LHCN-M2 (cell line): ENCODE measurements at places on chromosomes 7 and 10. TPM values are rescaled to one million over a fixed set of nuclear protein-coding genes. Genes with fewer than 3 reads are reported as not detected.

Gene HEPACAM2
- total RNA-seq, result not detected in 2 replicates

Gene PLPP4
- total RNA-seq, result 0.46 TPM in 1 of 2 replicates, not detected in the other

Gene CYP26C1
- not detected in 2 replicates for total RNA-seq

Gene ABCB1
- total RNA-seq, result 0.29 and 0.38 TPM in 2 replicates

Gene MUC3A
- total RNA-seq, result not detected in 2 replicates

Gene SEMA3C
- total RNA-seq, result 104 and 136 TPM in 2 replicates

Gene LANCL2
- total RNA-seq, result 22.8 and 23.9 TPM in 2 replicates

Gene ARHGEF5
- total RNA-seq, result 1.3 and 1.5 TPM in 2 replicates

Gene ARHGAP12
- 43.5 and 49.8 TPM in 2 replicates for total RNA-seq

Gene RBM20
- total RNA-seq, result 0.51 and 0.57 TPM in 2 replicates

Gene OPN4
- not detected in 2 replicates for total RNA-seq

Gene MYH16
- total RNA-seq, result not detected in 2 replicates

Gene TUBAL3
- total RNA-seq, result not detected in 2 replicates

Gene HOXA10
- total RNA-seq, result 12.8 and 13.2 TPM in 2 replicates

Gene SLC18A3
- total RNA-seq, result not detected in 2 replicates

Gene MKX
- total RNA-seq, result 0.11 TPM in 1 of 2 replicates, not detected in the other

Gene NEUROG3
- not detected in 2 replicates for total RNA-seq

Gene CYREN
- total RNA-seq, result 74.4 and 79.0 TPM in 2 replicates

Gene SNX13
- total RNA-seq, result 65.8 and 81.9 TPM in 2 replicates

Gene PILRA
- total RNA-seq, result not detected in 2 replicates

Gene GPR85
- 8.5 and 9.1 TPM in 2 replicates for total RNA-seq

Gene SLC25A28
- 15.9 and 16.0 TPM in 2 replicates for total RNA-seq

Gene PIP4K2A
- total RNA-seq, result 31.3 and 33.3 TPM in 2 replicates

Gene ATOH7
- total RNA-seq, result 0.11 TPM in 1 of 2 replicates, not detected in the other

Gene CALCR
- not detected in 2 replicates for total RNA-seq

Gene CPA4
- 90.5 and 118 TPM in 2 replicates for total RNA-seq

Gene HDAC9
- 7.1 and 16.5 TPM in 2 replicates for total RNA-seq

Gene AMPH
- total RNA-seq, result 0.06 and 0.19 TPM in 2 replicates

Gene KCNH2
- 0.11 TPM in 1 of 2 replicates, not detected in the other for total RNA-seq

Gene EFCAB10
- total RNA-seq, result not detected in 2 replicates

Gene GOLGA7B
- 0.06 TPM in 1 of 2 replicates, not detected in the other for total RNA-seq

Gene EPHA1
- not detected in 2 replicates for total RNA-seq

Gene GPNMB
- total RNA-seq, result 135 and 206 TPM in 2 replicates

Gene CLDN4
- 0.17 and 0.19 TPM in 2 replicates for total RNA-seq

Gene AFAP1L2
- under 0.01 TPM in 1 of 2 replicates, not detected in the other for total RNA-seq

Gene ZNF277
- total RNA-seq, result 23.8 and 24.4 TPM in 2 replicates

Gene LIPM
- not detected in 2 replicates for total RNA-seq

Gene FAM25A
- total RNA-seq, result not detected in 2 replicates

Gene ERCC6
- 6.3 and 7.3 TPM in 2 replicates for total RNA-seq

Gene NPFFR1
- not detected in 2 replicates for total RNA-seq

Gene NPSR1
- not detected in 2 replicates for total RNA-seq

Gene ZNF25
- total RNA-seq, result 9.6 TPM in 2 replicates

Gene ANKRD61
- 0.23 and 0.38 TPM in 2 replicates for total RNA-seq

Gene NANOS1
- total RNA-seq, result 0.45 and 0.98 TPM in 2 replicates

Gene THSD7A
- under 0.01 TPM in 2 replicates for total RNA-seq

Gene TMEM176A
- not detected in 2 replicates for total RNA-seq

Gene EMX2
- not detected in 2 replicates for total RNA-seq

Gene INMT
- 1.4 and 1.7 TPM in 2 replicates for total RNA-seq

Gene CACNB2
- total RNA-seq, result not detected in 2 replicates

Gene SLC16A12
- 0.45 and 0.52 TPM in 2 replicates for total RNA-seq

Gene SFMBT2
- not detected in 2 replicates for total RNA-seq

Gene HK1
- total RNA-seq, result 113 and 124 TPM in 2 replicates
